ENCODE measurements at places on chromosomes 5 and 9.

DNA sequence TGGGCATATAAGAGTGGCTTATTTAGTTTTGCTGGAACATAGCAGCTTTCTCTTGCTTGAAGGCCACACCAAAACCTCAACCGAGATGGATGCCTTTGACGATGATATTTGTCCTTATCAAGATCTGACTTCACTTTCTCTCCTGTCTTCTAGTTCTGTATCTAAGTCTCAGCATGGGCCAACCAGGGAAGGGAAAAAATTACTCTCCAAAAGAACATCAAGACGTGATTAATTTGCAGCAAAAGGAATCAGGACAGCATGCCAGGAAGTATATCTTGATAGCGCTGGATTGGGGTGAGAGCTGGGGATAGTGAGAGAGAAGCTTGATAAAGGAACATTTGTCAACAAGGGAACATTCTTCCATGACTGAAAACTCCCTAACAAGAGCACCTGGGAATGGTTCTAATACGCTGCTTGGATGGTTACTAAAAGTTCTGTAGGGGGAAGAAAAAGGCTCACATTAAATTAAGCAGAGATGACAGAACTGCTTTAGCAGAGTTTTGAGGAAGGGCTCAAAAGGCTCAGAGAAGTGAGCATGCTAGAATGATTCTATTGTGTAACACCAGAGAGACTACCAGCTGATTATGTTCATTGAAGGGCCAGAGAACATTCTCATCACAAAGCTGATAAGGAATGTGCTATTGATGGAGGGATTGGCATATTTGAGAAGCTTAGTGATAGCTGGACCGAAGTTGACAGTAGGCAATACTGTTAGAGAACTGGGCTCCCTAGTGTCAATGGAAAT is 21.6 kb upstream of the ANXA1 start:
- no peak for DNase-seq

GRCh38 chr9:22098643-22099332 is 89.7 kb upstream of the CDKN2B start:
- no peak for DNase-seq

DNA sequence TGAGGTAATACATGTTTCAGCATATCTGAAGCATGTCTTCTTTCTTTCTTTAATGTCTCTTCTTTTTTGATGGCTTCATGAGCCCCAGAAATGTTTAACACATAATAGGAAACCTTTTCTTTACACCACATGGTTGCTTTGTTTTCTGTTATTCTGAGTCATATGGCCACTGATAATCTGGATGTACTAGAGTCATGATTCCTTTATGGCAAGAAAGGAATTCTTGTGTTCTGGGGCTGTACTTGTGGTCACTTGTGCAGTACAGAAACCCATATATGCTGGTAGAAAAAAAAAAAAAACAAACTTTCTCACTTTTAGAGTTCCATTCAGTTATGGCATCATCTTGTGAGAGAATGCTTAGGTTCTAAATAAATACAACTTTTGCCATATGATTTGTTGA is 1669.3 kb upstream of the CDH9 start:
- no peak for DNase-seq

DNA sequence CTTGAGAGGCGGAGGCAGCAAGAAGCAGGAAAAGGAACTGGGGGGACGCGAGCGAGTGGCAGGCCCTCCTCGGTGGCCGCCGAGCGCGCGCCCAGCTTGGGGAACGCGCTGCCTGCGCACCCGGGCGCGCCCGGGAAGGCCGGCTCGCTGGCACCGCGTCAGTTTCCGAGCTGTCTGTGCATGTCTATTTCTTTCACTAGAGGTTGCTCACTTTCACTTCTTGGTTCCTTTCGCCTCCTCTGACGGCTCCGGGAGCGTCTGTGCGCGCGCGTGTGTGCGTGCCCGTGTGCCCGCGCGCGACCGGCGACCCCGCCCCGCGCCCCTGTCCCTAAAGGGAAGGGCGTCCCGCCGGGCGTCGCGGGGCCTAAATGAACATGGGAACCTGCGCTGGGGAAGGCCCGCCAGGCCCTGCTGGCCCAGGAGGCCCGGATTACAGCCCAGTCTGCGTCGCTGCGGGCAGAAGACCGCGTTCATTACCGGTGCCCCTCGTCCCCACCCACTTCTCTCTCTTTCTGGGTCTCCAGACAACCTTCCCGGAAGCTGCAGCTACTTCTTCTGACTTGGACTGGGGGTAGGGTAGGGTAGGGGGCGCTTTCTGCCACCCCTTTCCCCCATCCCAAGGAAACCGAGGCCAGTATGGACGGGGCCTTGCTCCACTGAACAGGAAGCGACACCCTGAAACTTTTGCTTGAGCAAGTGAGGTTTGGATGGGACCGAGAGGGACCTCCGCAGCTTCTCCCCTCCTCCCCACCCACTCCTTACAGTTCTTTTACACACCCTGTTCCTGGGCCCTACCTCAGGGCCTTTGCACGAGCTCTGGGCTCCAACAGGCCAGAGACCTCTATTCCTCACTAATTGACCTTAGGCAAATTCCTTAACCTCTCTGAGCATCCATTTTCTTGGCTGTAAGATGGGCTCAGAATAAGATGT is 205.8 kb upstream of the IER5L start:
- DNase-seq, result peak; percentile 67

DNA sequence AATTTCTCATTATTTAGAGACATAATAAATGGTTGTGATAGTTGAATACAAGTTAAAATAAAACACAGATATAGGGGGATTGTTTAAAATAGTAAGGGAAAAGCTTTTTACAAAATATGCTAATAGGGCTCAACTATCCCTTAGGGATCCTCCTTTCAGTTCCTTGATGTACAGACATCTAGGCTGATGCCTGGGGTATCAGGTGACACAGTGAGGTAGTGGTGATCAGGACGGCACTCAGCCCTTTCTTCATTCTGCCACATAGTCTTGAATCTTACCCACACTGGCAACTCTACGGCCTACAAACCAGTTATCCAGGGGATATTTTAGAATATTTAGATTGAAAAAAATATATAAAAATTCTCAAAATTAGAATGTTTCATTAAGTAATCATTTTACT is 12.5 kb upstream of the SLC35D2 start:
- DNase-seq, result no peak

- DNase-seq, result no peak
These were observed 327.0 kb upstream of the TNC start for GRCh38 chr9:115444959-115445358.

DNA sequence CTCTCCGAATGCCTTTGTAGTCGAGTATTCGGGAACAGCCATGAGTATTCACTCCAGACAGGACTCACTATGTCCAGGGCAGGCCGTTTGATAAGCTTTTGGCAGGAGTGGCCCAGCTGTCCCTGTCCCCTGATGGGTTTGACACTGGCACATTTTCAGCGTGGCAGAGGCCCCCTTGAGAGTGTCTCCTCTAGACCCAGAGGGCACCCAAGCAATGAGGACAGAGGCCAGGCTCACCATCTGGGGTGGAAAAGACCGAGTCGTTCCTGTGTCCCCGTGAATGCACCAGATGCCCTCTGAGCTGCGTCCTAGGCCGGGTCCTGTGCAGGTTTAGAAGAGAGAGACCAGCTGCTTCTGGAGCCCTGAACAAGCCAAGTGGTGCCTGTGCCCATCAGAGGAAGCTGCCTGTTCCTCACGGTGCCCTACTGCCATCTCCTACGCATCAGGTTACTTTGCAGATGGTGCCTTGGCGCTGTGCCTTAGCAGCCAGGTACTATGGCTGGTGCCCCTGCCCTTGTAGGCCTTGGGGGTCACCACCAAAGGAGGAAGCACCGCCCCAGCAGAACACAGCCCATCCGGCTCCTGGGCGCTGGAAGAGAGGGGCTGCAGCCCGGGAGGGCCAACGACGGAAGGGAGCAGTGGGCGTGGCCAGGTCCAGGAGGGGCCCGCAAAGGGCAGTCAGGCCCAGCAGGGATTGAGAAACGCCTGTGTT is 42.4 kb downstream of the LRSAM1 start:
- DNase-seq, result no peak

DNA sequence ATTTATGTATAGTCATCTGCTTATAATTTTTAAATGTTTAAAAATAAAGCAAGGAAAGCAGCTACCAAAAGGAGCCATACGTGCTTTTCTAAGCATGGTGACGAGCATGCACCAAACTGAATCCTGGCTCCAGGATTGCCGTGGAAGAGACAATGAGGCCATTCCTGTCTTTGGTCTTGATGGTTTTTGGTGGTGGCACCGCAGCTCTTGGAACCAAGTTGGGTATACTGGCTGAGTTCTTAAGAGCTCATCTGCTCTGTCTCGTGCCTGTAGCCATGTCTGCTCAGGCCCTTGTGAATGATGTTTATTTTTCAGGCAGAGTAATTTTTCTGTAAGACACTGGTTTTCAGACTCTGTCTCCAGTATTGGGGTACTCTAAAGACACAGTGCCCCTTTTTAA is 246.1 kb downstream of the FANCC start:
- DNase-seq, result no peak

- no peak for DNase-seq
These were observed 305.8 kb upstream of the SMARCA2 start for GRCh38 chr9:1709347-1709746.

DNA sequence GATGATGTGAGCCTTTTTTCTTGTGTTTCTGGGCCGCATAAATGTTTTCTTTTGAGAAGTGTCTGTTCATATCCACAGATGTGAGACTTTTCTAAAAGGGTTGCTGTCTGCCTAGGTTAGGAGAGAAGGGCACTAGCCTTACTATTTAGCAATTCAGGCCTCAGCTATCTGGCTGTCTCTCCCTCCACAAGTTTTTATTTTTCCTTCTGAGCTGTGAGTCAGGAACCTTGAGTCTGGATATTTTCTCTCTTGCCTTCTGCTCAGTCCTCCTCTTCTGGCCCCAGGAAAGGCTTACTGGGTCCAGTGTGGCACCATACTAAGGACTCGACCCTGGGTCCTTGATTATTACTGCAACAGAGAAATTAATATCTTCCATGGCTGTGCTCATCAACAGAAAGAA is 187.6 kb downstream of the CSNK1G3 start:
- no peak for DNase-seq

- DNase-seq, result no peak
These were observed 70.3 kb downstream of the UGCG start for GRCh38 chr9:111966861-111967291.

- no peak for DNase-seq
These were observed 37.0 kb downstream of the ADAMTS12 start for GRCh38 chr5:33854733-33855151.

GRCh38 chr9:95317893-95318211 is 343 bp upstream of the FANCC start:
- DNase-seq, result no peak

DNA sequence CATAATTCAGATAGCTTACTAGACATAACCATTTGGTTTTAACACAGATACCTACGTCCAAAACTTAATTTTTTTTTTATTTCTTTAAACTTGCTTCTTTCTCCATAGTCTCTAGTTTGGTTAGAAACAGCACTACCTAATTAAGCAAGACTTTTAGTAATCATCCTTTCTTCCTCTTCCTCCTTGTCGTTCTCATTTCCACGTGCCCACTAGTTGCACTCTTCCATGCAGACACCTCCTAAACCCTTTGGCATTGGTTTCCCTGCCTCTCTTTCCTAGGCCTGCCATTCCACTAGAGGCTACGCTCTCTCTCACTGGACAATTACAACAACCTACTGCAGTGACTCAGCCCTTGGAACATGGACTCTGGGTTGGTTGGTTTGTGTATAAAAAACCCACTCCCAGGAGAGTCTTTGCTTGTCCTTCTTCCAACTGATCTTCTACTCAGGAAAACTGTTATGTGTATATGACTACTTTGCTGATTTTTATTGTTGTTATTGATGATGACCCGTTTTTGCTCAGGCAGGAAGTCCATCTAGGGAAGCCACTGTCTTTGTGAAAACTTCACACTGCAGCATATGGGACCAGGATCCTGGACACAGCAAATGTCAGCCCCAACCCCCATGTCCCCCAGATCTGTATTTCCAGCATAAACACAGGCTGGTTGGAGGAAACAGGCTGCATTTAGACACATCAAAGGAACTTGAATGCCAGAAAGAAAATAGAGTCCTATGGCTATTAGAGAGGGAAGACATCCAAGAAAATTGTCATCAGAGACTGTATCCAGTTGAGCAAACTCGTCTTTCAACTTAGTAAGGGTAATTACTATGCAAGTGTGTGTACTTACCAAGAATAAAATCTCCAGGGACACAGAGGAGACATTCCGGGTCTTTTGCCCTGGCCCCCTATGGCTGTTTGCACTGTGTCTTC is 503.2 kb downstream of the GADD45G start:
- no peak for DNase-seq

- DNase-seq, result no peak
These were observed 233.6 kb downstream of the ACTL7B start for GRCh38 chr9:108621991-108622855.

- peak; percentile 43 for DNase-seq
These were observed 19.2 kb downstream of the GSN start for GRCh38 chr9:121286973-121287741.
